Ovary (tissue), 10 donors: ENCODE measurements at places on chromosomes 6 and 20. TPM values are rescaled to one million over a fixed set of nuclear protein-coding genes. Genes with fewer than 3 reads are reported as not detected.

TFAP2C gene
- total RNA-seq: 1.6 TPM

DNA sequence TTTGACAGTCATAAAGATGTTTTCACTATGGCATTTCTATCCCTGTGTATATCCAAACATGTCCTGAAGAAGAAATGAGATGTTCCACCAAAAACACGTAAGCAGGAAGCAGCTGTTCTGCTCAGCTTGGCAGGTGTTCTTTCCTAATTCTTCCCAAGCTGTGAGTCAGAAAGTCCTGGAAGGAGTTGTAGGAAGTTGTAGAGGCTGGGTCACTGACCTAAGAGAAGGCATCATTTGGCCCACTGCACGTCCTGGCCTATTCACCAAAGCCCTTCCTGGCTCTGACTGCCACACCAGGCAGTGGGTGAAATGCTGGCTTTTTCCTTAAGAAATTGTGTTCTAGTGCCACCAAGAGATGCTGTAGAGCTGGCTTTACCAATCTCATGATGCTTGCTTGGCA lies 40.3 kb downstream of the STX11 start:
- no peaks in the 10 kb centered on the region for H3K36me3 ChIP-seq
- no peak overlapping the region for H3K4me3 ChIP-seq
- no peak for DNase-seq
- no peaks in the 10 kb centered on the region for H3K4me1 ChIP-seq
- H3K27me3 ChIP-seq: no peaks in the 10 kb centered on the region
- H3K27ac ChIP-seq: no peak overlapping the region

DNA sequence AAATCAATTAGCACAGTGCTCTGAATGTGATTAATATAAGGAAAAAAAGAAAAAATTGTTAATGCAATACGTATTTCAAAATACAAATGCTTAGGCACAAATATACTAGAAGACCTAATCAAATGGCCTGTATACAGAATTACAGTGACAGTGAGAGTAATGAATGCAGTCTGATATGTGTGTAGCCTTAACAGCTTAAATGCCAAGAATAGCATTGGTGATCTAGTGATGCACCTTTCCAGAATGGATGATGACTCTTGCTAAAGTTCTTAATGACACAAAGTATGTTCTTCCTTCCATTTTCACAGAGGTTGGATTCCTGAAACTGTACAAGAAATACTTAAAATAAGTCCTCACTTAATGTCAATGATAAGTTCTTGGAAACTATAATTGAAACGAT lies 131.0 kb downstream of the CDKAL1 start:
- no peak overlapping the region for H3K27ac ChIP-seq
- H3K36me3 ChIP-seq: no peaks in the 10 kb centered on the region
- H3K27me3 ChIP-seq: no peaks in the 10 kb centered on the region
- no peak overlapping the region for H3K4me3 ChIP-seq
- peaks cover 4% of the 10 kb centered on the region for H3K4me1 ChIP-seq

GRCh38 chr6:82701341-82701740 lies 337.7 kb downstream of the TPBG start:
- H3K4me3 ChIP-seq: no peak overlapping the region
- no peaks in the 10 kb centered on the region for H3K27me3 ChIP-seq
- no peak overlapping the region for H3K27ac ChIP-seq
- no peaks in the 10 kb centered on the region for H3K4me1 ChIP-seq
- H3K36me3 ChIP-seq: no peaks in the 10 kb centered on the region

DNA sequence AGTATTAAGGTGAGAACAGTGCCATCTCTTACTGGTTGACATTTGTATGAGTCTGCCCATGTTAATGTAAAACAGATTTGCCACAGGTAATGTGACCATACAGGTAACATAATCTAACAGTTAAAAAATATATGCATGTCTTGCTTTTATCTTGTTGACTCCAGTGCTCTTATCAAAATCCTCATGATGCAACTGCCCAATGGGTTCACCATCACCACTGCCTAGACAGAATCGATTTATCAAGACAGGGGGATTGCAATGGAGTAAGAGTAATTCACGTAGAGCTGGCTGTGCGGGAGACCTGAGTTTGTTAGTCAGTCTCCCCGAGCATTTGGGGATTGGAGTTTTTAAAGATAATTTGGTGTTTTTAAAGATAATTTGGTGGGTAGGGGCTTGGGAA lies 19.2 kb downstream of the SNX9 start:
- H3K4me1 ChIP-seq: peaks cover 13% of the 10 kb centered on the region
- H3K36me3 ChIP-seq: no peaks in the 10 kb centered on the region
- no peak overlapping the region for H3K4me3 ChIP-seq
- no peak for DNase-seq
- H3K27me3 ChIP-seq: no peaks in the 10 kb centered on the region
